Stimulated activated CD4-positive, alpha-beta T cell treated with anti-CD3 and anti-CD28 coated beads, Interleukin-12 subunit alpha, Interleukin-12 subunit beta, amount 100 ng/mL, for 24 hours (primary cell): ENCODE measurements at places on chromosomes 7 and 10.

DNA sequence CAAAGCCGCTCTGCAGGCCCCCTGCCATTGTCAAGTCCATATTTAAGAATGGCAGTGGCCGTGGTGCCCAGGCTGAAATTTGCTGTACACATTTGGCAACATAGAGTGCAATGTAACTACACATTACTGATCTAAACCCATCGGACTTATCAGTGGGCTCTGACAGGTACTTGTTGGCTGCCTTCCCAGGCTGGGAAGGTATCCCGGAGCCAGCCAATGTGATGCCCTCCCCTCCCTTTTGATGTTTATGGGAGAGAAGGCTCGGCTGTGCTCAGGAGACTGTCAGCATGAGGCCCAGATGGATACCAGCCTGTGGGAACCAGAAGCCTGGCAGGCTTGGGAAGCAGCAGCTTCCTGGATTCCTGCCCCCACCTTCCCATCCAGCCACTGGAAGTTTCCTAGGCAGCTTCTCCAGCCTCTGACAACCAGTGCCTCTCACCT is 146.1 kb upstream of the TCF7L2 start:
- no peak for DNase-seq

DNA sequence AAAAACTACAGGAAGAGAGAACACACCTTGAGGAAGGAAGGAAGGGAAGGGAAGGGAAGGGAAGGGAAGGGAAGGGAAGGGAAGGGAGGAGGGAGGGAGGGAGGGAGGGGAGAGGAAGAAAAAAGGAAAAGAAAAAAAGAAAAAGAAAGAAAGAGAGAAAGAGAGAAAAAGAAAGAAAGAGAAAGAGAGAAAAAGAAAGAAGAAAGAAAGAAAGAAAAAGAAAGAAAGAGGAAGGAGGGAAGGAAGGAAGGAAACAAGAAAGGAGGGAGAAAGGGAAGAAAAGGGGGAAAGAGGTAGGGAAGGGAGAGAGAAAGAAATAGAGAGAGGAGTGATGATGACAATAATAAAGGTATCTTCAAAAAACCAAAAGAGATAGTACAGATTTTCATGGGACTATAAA is 12.3 kb upstream of the PLXNA4 start:
- DNase-seq = no peak

DNA sequence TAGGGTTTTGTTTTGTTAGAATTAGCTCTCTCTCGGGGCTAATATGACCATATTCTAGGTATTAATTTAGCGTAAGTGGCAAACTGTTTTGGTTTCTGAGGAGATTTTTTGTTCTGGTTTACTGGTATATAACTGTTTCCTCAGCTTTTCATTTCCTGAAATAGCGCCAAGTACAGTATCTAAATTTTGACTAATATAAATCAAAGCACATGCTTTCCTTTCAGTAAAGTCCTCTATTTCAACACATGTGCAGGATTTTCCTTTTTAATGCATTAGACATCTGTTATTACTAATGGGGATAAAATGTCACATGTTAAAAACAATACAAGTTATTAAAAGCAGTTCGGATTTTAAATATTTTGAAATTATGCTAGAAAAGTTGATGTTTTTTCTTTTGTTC is 11.3 kb downstream of the FERD3L start:
- no peak for DNase-seq

DNA sequence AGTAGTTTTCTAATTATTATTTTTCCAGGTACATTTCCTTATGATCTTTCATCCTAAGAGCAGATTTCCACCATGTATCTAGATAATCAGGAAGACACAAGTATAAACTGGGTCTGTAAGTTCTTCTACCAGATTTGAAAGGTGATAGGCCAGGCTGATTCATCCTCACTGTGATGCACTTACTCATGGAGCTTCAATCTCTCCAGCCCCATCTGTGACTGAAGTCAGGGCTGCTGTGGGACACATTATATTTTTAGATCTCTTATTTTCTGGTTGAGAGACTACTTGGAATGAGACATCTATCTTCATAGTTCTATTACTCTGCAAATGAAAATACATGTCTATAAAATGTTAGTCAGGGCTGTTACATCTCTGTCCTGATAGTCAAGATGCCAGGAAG is 85.5 kb upstream of the SLC25A13 start:
- DNase-seq = no peak

DNA sequence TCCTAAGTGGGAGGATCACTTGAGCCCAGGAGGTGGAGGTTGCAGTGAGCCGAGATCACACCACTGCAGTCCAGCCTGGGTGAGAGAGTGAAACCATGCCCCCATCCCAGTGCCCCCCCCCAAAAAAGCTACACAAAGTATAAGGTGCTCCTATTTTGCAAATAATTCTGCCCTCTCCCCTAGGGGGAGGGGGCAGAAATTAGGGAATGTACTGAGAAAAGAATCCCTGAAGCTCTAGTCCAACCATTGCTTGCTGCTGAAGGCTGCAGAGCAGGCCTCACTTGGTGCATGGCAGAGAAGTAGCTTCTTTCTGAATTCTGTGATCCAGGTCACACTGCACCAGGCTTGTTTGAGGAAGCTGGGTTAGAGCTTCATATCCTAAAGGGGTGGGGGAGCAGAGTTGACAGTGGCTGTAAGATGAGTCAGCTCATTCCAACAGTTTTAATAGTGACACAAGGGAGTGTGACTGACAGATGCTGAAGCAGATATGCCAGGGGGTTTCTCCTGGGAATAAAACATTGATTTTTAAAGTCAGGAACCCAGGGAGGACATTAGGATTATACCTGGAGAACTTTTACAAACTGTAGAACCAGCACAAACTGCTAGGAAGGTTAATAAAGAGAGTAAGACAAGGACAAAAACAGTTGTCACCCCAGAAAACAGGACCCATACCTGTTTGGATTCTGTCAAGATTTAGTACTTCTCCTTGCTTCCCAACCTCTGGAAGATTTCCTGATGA is 32.8 kb upstream of the STRIP2 start:
- DNase-seq = no peak
